ENCODE measurements at places on chromosomes 5 and 9.
A peak's percentile ranks its signal among the peaks of the same experiment; 100 is the strongest.

GRCh38 chr9:133199648-133200321 lies 9.3 kb downstream of the OBP2B start:
- peak; percentile 23 for DNase-seq

GRCh38 chr9:15714746-15715145 lies 161.9 kb downstream of the CCDC171 start:
- no peak for DNase-seq

DNA sequence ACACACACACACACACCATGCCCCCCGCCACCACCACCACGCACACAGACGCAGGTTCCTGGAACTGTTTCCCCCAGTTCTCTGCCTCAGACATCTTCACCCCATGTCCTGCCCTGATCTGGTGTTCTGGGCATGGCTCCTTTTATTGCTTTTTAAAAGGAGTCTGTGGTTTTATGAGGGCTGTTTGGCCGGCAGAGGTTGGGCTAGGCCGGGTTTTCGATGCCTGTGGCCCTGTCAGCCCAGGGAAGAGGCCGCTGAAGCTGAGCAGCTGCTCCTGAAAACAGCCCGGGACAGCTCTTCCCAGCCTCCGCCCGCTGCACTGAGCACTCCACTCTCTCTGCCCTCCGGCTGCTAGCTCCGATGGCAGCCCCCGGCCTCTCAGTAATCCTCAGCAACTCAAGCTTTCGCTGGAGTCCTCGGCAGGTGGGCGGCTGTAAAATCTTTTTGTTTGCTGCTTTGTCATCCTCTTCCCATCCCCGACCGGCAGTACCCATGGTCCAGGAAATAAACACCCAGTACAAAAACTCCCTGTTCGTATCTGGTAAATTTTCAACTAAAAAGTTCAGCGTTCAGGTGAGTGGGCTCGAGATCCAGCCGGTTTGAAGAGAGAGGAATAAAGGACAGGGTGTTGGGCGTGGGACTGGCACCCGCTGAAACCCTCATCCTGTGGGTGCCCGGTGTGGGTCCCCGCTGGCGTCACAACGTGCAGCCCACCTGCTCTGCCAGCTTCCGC lies 103.0 kb upstream of the ERCC6L2 start:
- no peak for DNase-seq

DNA sequence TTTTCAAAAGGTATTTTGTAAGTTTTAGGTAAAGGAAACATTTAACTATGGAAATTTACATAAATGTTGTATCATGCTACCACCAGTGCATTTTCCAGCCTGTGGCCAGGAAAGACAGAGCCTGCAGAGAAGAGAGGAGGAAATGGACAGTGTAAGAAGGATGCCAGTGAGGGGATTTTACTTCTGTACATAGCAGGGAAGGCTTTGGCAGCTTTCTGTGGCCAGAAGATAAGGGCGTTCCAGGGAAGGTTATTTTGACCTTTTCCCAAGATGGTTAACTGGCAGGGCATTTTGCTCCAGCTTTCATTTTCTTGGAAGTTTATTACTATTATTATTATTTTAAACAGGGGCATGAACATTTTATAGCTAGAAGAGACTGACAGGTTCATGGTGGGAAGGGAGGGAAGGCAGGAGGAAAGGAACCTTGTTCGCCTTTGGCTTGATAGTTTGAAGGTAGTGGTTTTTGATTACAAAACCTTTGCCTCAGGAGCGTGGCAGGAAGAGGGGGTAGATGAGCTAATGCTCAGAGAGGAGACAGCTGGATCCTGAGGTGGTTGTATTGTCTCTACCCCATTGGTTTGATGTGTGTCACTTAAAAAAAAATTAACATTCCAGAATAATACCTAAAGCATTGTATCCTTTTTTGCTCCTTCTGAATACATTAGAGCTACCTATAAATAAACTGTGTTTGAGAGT lies 4.1 kb downstream of the ISOC1 start:
- DNase-seq, result no peak

- DNase-seq, result no peak
Measured at GRCh38 chr9:86741311-86742208, 205.7 kb downstream of the GAS1 start.
